Cardiac ventricle fibroblast (primary cell): ENCODE measurements at places on chromosomes 13 and 19. TPM values are rescaled to one million over a fixed set of nuclear protein-coding genes. Genes with fewer than 3 reads are reported as not detected.

The FREM2 gene
- total RNA-seq: not detected in 2 replicates

The SERP2 gene
- 2.7 and 3.4 TPM in 2 replicates for total RNA-seq

The RNF113B gene
- total RNA-seq: not detected in 2 replicates

The LRRC63 gene
- total RNA-seq: not detected in 2 replicates

The LILRB1 gene
- not detected in 2 replicates for total RNA-seq

The OR7A5 gene
- not detected in 2 replicates for total RNA-seq

The SIX5 gene
- 24.6 and 28.0 TPM in 2 replicates for total RNA-seq

The CAPS gene
- total RNA-seq: 1.7 and 4.1 TPM in 2 replicates

The LILRB2 gene
- total RNA-seq: not detected in 2 replicates
